ENCODE measurements at places on chromosomes 3 and 15.

GRCh38 chr3:97612632-97613031 is 151.9 kb upstream of the ARL6 start:
- no peak for DNase-seq

DNA sequence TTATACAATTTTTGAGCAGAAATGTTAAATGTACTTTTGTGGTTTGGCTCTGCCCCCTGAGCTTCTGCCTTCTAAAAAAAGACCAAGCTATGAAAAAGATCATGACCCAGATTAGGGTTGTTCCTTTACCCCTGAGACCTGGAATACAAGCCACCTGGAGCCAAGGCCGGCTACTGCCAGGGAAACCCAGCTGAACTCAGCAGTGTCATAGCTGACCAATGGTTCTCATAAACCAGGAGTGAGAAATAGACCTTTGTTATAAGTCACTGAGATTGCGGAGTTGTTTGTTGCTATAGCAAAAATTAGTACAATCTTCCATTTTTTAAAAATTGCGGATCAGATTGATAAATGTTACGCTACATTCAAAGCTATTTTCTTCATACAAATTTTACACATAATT is 1261.7 kb downstream of the ROBO1 start:
- DNase-seq: no peak

DNA sequence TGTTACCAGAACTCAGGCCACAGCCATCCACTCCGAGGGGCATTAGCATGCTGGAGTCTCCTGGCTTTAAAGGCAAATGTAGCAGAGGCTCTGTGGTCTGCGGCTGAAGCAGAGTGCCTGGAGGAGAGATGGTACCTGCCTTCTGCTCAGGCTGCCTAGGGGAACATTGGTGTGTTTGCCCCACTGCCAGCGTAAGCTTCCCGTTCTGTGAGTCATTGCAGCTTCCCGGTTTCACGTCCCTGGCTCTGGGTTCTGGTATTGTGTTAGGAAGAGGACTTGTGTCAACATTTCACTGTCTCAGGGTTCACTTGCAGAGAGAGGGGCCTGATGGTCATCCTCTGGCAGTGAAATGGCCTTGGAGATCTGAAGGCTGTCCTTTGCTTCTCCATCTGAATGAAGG is 1.8 kb downstream of the GASK1A start:
- DNase-seq: no peak

- DNase-seq: no peak
Observed at GRCh38 chr3:101484805-101485620, 28.0 kb downstream of the SENP7 start.

- DNase-seq: no peak
Observed at GRCh38 chr3:98359993-98360675, 6.5 kb downstream of the OR5K4 start.

- peak; percentile 92 for DNase-seq
Observed at GRCh38 chr3:79297245-79297960, 470.4 kb downstream of the ROBO1 start.

- no peak for DNase-seq
Observed at GRCh38 chr3:40398346-40398745, 11.4 kb downstream of the ENTPD3 start.

DNA sequence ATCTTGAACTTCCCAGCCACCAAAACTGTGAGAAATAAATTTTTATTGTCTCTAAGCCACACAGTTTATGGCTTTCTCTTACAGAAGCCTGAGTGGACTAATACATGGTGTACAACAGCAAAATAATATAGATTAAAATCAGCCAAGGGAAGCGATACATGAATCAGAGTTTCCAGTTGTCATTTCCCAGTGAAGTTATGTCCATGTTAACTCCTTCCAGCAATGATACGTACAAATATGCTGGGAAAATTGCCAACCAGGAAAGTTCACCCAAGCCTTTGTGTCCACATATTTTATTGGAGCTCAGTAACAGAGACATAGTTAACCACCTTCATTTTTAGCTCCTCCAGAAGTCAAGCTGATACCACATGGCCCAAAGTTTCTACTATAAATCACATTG is 280.9 kb upstream of the KCNMB2 start:
- no peak for DNase-seq

DNA sequence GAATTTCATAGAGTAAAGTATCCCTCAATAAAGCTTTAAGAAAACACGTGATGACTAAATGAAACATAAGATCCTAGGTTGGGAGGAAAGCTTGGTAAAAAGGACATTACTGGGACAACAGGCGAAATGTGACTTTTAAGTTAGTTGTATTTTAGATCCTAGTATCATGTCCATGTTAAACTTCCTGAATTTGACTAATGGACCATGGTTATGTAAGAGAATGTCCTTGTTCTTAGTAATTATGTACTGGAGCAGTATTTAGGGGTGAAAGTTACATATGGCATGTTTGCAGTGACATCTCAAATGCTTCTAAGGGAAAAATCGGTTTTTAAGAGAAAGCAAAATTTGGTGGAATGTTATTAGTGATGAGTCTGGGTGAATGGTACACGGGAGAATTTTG is 69.6 kb downstream of the IQSEC1 start:
- no peak for DNase-seq

DNA sequence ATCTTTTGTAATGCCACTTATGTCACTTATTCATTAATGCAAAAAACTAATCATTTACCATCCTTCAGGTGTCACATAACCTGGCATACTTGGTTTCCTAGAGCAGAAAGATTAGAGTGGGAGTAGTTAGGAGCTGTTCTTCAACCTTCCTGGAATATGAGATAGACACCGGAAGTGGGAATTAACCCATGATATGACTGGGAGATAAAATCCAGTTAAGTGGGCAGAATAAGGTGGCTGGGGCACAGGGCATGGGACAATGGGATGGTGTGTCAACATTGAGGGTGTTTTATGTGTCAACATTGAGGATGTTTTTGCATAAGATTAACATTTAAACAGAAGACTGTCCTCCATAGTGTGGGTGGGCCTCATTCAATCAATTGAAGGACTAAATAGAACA is 94.3 kb upstream of the CBLB start:
- no peak for DNase-seq

DNA sequence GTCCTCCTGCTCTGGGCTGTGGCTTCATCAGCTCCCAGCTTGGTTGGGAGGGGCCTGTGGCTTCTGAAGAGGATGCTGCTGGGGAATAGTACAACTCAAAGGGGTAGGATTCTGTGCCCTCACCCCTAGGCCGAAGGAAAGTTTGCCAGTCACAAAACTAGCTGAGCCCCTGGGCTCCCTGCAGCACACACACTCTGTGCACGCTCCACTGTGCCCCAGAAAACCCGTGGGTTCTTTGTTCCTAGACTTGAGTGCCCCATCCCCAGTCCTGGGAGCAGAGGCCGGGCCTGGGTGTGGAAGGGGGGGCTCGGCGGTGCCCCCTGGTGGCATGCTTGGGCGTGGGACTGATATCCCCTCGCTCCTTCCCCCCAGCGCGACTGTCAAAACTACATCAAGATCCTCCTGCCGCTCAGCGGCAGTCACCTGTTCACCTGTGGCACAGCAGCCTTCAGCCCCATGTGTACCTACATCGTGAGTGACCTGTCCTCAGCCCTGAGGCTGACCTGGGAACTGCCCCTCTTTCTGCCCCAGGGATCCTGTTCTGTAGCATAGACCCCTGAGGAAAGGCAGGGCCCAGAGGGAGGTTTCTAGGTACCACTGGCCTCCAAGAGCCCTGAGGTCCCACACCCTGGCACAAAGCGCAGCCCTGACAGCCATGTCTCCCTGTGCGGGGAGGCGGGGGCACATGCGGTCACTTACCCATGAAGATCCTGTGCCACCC is 14.2 kb downstream of the CIB1 start:
- DNase-seq: no peak

DNA sequence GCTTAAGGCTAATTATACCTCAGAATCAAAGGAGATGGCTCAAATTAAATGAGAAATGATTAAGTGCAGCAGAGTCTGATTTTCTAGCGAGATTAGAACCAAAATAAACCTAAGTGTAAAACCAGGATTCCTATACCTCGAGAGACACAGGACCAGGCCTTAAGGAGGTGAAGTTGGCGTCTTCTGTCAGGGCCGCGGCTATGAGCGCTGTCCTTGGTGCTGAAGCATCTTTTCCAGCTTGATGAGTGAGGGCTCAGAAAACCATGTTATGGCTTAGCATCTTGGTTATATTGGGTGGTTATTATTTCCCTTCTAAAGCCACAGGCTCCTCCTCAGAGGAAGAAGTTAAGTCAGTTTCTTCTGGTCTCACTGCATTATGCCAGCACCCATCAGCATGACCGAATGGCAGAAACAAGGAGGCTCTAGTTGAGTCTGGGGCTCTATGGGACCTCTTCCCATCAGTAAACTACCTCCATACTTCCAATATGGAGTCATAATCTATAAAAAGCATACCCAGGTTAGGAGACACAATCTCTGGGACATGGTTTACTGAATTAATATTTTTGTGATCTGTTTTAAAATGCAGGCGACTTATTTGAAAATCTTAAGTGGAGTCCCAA is 120.1 kb upstream of the NMNAT3 start:
- no peak for DNase-seq

DNA sequence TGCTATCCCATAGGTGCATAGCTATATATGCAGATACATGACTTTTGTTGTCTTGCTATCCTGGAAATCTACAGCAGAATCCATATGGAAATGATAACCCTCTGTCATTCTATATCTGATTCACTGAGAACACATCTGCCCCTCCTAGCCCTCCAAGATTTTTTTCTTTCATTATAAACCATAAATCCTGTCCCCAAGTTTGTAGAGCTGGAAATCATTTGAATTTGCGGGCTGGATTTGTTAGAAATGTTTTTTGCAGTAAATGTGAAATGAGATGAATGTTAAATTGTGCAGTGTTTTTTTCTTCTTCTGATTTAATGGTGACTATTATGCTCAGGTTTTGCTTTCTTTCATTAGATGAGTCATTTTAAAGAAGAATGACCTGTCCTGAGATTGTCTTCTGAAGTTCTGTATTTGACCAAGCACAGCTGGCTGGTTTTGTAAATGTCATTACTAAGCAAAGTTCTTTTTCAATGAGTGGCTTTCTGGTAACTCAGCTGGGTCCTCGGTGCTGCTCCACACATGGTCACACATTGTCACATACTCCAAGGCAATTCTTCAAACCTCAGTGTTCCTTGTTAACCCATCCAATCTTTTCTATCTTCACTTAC is 25.3 kb upstream of the ABHD17C start:
- no peak for DNase-seq

DNA sequence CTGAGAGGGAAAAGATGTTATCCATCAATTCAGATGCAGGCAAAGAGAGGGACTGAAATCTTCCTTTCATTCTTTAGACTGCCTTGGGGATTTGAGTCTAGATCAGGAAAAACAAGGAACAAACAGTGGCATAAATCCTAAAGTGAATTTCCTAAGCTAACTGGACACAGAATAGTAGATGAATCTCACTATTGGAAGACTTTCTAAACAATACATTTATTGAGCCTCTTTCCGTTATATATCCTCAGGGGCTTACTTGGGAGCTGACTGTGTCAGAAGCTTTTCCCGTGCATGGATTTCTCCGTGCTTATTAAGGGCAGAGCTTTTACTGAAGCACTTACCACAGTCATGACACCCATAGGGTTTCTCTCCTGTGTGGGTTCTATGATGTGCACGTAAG is 10.0 kb downstream of the ZSCAN29 start:
- no peak for DNase-seq

DNA sequence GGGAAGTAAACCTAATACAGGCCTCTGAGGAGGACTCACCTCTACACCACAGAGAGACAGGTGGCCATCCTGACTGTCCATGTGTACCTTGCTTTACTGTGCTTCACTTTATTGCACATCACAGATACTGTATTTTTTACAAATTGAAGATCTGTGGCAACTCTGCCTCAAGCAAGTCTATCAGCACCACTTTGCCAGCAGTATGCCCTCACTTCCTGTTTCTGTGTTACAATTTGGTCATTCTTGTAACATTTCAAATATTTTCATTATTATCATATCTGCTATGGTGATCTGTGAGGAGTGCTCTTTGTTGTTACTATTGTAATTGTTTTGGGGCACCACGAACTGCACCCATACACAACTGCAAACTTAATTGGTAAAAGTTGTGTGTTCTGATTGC is 78.0 kb downstream of the BBX start:
- DNase-seq: no peak

GRCh38 chr3:183290216-183290615 is 37.2 kb downstream of the B3GNT5 start:
- no peak for DNase-seq

DNA sequence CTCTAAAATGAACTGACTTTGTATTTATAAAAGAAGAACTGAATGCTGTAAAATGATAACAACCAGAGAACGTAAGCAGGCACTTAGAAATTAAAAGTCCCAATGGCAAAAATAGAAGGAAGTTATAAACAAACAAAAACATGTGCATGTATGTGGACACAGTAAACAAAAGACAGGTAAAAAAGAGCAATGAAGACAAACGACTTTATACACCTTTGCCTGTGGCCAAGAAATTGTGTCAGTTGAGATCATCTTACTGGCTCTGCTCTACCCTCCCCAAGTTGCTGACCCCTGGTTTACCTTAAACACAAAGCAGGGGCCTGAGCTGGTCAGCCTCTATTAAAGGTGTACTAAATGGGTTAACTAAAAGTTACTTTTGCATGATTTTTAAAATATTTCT is 41.7 kb upstream of the GP5 start:
- no peak for DNase-seq

DNA sequence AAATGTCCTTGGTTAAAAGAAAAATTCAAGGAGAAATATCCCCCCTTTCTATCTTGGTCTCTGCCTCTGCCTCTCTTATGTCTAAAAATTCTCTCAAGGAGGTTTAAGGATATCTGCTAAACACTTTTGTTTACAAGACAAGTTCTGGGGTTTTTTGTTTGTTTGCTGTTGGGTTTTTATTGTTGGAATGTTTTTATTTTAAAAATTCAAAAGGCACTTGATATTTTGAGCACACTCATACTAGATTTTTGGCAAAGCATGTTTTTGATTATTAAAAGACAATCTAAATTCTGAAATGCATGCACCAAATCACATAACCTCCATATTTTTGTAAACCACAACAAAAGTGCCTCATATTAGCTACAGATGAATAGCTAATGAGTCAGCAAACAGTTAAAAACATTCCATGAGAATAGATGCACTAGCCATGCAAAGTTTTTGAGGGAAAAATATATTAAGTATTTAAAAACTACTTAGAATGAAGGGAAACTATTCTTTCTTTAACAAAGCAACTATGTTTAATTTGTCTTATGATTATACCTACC is 84.6 kb downstream of the ZBTB20 start:
- DNase-seq: no peak

- DNase-seq: no peak
Observed at GRCh38 chr3:197257711-197258110, 40.7 kb downstream of the DLG1 start.

GRCh38 chr3:100033903-100034471 is 80.3 kb downstream of the FILIP1L start:
- DNase-seq: no peak

GRCh38 chr3:1330107-1330506 is 237.3 kb downstream of the CNTN6 start:
- no peak for DNase-seq

DNA sequence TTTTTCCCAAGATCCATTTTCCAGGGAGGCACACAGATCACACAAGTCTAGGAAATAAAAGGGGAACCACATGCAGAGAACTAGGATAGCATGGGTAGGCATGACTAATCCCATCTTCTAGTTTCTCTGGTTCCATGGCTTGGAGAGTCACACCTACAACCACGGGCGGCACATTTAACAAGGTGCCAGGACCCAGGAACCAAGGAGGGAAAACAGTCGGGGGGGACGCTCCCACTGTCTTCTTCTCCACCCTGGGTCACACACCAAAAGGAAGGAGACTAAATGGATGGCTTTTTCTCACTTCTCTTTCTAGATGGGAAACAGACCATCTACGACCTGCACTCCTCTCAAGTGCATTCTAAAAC is 4.6 kb upstream of the SMCO1 start:
- no peak for DNase-seq

- no peak for DNase-seq
Observed at GRCh38 chr3:7520059-7520458, 659.1 kb downstream of the GRM7 start.
